Esophagus muscularis mucosa (tissue), 4 donors: ENCODE measurements at places on chromosomes 6 and 20. TPM values are rescaled to one million over a fixed set of nuclear protein-coding genes. Genes with fewer than 3 reads are reported as not detected.

DNA sequence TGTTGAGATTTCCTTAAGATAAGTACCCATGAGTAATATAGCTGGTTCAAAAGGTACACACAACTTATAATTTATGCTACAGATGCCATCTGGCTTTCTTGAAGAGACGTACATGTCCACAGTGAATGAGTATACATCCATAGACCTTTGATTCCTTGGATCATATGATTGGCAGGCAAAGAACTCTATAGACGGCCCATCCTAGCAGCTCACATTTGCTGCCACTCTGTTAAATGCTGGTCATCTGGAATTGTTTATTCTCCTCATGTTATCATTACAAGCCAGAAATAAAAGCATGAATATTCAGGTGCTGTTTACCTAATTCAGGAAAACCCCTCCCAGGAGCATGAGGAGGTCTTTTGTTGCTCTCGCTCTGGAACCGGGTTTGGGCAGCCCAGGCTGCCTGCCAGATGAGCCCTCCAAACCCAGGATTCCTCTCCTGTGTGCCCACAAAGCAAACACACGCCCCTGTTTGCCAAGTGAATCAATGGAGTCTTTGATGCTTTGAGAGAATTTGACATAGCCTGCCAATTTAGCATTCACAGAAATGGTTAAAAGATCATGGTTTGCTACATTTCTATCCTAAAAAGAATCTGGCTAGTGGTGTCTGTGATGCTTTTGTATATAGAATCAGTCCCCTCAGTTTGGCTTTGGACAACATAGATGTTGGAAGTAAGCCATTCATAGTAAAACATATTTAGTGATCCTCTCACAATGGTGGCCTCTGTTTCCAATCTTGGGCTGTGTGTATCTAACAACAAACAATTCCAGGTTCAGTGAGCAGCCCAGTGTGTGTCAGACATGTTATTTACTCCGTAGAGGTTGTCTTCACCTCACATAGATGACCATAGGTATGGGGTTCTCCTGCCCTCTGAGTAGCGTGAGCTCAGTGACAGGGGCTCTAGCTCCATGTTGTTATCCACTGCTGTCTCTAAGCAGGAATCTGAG, 17.5 kb upstream of the PLCG1 start:
- DNase-seq: no peak

Gene SLC17A2
- total RNA-seq: not detected

Gene OOEP
- not detected for total RNA-seq

Gene LY6G6C
- total RNA-seq: not detected
